ENCODE measurements at places on chromosomes 1 and 21.
A peak's percentile ranks its signal among the peaks of the same experiment; 100 is the strongest.

DNA sequence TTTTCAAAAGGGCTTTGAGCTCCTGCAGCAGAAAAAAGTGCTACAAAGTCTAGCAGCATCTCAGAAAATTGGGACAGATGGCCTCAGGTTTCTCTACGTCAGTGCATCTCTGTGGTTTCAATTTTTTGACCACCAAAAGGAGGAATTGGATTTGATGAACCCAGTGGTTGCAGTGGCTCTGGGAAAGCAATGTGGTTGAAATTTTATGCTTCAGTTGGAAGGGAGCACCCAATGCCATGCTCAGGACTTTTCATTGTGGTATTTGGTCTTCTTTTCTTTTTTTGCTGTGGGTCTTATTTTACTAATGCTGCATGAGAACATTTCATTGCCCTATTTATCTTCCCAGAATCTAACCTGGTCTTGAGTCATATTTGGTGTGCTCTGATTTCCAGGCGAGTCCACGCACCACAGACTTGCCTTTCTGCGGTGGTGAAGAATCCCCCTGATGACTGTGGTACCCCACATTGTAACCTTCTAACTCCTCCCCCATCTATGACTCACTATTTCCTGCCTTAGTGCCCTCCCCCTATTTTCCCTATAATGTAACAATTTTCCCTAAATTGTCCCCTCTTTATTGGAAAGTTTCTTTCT is 56.7 kb downstream of the S1PR1 start:
- peak; percentile 51 for DNase-seq

DNA sequence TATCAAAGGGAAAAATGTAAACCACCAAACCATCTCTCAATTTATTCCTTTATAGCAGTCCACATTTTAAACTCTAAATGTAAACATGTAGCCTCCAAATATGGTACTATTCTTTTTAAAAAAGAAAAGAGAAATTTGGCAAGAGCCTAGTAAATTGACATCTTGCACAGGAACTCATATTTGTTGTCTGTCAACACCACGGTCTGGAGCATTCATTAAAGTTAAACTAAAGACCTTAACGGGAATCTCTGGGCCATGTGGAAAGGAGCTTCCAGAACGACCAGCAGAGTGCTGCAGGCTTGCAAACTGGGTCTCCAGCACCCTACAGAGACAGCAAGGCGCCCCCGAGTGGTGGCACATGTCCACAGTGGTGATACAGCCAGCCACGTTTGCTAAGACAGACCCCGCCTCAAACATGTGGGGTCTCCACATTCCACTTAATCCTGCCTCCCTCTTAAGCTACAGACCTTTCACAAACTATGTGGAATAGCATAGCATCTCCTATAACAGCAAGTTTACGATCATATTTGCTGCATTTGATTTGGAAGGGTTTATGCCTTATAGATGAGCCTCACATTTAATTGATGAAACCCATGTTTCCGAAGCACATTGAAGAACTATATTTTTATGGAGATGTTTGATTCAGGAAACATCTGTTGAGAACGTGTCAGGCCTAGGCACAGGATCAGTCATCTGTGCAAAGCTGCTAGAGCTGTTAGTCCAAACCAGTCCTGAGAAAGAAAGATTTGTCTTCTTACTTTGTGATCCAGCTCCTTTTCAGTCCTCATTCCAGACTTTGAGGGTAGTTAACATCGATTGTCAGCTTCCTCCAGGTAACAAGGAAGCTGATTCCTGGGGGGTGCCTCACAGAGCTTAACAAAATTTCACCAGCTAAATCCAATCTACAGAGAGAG is 96.4 kb upstream of the BACE2 start:
- no peak for DNase-seq

DNA sequence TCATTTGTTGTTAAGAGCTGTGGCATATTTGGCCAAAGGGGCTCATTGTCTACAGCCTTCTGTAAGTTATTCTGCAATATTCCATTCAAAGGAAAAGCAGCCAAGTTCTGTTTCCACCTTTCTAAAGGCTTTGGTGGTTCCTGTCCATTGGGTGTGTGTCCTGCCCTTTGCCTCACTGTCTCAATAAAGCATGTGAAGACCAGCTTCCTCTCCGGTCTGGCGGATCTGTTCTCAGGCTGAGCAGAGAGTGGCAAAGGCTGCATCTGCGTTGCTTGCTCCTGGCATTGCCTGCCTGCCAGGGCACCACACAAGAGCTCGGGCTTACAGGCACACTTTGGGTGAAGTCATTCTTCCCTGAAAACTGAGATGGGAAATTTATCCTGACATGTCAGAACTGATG is 34.9 kb downstream of the ST6GALNAC3 start:
- no peak for DNase-seq

GRCh38 chr1:117732956-117733355 is 127.1 kb downstream of the TENT5C start:
- no peak for DNase-seq

- no peak for DNase-seq
These were observed 58.5 kb upstream of the BCL10 start for GRCh38 chr1:85334962-85335361.

- DNase-seq = no peak
These were observed 19.1 kb upstream of the SPAG17 start for GRCh38 chr1:118204105-118204504.

GRCh38 chr1:36397083-36397377 is 678 bp downstream of the LSM10 start:
- no peak for DNase-seq

GRCh38 chr1:216794586-216794985 is 71.4 kb upstream of the ESRRG start:
- no peak for DNase-seq

DNA sequence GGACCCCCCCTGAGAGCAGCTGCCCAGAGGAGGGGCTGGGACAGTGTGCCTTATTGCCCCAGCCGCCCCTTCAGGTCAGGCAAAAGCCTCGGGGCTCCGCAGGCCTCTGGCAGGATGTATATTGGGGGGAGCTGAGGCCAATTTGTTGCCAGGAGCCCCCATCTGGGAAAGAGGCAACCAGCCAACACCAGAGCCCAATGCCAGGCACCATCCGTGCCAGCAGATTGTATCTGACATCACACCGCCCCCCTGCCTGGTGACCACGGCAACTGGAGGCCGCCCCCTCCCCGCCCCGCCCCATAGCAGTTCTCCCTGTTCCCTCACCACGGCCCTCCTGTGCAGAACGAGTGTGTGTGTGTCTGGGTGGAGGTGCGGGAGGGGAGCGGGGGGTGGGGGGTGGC is 3.6 kb upstream of the PLEKHG5 start:
- DNase-seq = no peak

GRCh38 chr1:148161053-148161901 is 9.2 kb upstream of the NBPF11 start:
- DNase-seq = no peak

GRCh38 chr21:37227071-37228002 is 39.8 kb downstream of the VPS26C start:
- DNase-seq = no peak

GRCh38 chr1:86263101-86263500 is 106.5 kb upstream of the COL24A1 start:
- DNase-seq = no peak

DNA sequence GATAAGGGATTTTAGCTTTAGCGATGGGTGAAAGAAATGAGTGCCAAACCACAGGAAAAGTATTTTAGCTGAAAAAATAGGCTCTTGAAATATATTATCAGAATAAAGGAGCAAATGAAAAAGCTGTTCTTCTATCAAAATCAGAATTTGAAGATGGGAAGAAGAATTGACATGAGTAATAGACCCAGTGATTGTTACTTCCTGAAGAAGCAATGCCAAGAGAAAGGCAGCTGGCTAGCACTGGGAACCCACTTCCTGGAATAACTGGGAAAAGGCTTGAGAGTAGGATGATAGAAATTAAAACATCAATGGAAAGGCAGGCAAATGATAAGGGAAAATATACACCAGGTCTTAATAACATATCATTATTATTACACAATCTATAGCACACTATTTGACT is 29.9 kb upstream of the LYPLAL1 start:
- no peak for DNase-seq

GRCh38 chr1:48248356-48248755 is 25.8 kb downstream of the SLC5A9 start:
- DNase-seq = no peak

- DNase-seq = no peak
These were observed 1233.1 kb downstream of the PLA2G4A start for GRCh38 chr1:188061881-188062280.

DNA sequence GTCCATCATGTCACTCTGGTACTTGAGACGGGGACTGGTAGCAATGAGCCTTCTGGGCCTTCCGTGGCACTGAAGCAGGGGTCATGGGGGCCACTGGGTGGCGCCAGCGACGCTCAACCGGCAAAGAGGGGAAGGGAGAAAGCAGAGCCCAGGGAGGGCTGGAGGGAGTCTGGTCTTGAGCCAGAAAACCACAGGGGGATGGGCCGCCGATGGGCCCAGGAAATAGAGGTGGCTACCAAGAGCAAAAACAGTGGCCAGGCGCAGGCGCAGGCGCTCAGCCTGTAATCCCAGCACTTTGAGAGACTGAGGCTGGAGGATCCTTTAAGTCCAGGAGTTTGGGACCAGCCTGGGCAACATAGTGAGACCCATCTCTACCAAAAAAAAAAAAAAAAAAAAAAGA is 21.8 kb downstream of the EXOC8 start:
- DNase-seq = no peak

DNA sequence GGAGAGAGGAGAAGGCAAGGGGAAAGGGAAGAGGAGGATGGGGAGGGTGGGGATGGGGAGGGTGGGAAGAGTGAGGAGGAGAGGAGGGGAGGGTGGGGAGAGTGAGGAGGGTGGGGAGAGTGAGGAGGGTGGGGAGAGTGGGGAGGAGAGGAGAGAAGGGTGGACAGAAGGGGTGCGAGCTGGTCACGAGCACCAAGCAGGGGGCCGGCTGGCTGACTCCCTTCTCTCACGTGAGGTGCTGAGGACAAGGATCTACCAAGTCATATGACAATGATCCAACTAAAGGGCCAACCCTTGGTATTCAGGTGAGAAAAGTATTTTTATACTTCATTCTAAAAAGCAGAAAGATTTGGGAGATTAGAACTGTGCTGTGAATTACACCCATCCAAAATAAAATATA is 51.8 kb downstream of the COQ8A start:
- no peak for DNase-seq

GRCh38 chr1:4084048-4084431 is 184.0 kb upstream of the C1orf174 start:
- DNase-seq = no peak

DNA sequence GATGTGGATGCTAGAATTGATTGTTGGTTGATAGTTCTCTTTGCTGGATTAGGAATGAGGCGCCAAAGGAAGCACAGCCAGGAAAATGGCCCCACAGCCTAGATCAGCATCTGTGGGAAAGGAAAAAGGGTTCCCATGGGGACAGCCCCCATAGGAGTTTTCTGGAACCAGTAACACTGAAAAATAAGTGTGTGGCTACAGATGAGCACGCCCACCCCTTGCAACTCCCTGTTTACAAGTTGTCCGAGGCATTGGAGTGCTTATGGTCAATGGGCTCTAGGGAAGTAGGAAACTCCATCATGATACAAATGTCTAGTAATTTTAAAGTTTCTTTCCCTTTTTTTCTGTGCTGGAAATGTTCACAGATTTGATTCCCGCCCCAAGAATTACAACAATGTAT is 23.8 kb upstream of the UBE2U start:
- DNase-seq = no peak

GRCh38 chr1:228885845-228886244 is 150.6 kb downstream of the RHOU start:
- DNase-seq = no peak

GRCh38 chr1:194865383-194865782 is 1679.0 kb upstream of the B3GALT2 start:
- DNase-seq = no peak

GRCh38 chr1:225595974-225596551 is 56.9 kb downstream of the ENAH start:
- DNase-seq = no peak

DNA sequence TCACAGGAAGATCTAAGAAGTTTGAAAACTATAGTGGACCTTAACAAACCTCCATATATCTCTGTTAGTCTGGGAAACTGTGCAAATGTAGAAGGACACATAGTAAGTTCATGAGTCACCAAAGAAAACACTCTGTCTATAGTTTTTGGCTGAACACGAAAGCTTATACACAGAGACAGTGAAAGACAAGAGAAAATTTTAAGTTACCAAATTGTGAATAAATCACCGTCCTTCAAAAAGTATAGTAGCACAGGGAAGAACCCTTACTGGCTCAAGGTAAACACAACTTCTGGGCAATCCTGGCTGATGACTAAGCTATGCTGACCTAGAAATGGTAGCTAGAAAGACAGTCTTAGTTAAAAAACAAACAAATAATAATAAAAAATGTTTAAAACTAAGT is 1057.9 kb downstream of the AMY1C start:
- DNase-seq = no peak

DNA sequence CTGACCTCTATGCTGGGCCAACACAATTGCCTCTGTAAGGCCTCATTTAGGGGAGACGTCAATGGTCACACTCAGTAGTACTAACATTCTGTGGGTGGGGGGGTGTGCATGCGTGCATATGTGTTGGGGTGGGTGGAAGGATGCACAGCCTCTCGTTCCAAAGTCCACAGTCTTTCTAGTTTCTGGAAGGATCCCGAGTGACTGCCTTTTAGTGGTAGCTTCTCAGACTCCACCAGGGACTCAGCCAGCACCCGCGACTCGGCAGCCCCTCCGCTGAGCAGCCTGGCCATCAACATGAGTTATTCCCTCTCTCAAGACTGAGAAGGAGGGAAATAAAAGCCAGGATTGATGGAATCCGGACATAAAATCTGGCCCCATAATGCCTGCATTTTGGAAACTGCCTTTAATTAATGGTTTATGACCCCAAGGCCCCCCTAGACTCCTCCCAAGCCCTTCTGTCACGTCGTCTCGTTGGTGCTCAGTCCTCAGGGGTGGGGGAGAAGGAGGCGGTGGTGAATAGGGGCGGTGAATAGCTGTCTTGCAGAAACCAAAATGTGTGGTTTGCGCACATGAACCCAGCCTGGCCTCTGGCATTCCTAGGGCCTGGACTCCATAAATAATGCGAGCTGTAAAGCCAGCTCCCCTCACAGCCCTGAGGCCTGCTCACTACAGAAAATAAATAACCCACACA is 65.1 kb upstream of the TMEM51 start:
- DNase-seq = no peak

Data from activated T-cell treated with anti-CD3 and anti-CD28 coated beads for 24 hours (primary cell).